ENCODE measurements at places on chromosomes 6 and 20.
A peak's percentile ranks its signal among the peaks of the same experiment; 100 is the strongest.

DNA sequence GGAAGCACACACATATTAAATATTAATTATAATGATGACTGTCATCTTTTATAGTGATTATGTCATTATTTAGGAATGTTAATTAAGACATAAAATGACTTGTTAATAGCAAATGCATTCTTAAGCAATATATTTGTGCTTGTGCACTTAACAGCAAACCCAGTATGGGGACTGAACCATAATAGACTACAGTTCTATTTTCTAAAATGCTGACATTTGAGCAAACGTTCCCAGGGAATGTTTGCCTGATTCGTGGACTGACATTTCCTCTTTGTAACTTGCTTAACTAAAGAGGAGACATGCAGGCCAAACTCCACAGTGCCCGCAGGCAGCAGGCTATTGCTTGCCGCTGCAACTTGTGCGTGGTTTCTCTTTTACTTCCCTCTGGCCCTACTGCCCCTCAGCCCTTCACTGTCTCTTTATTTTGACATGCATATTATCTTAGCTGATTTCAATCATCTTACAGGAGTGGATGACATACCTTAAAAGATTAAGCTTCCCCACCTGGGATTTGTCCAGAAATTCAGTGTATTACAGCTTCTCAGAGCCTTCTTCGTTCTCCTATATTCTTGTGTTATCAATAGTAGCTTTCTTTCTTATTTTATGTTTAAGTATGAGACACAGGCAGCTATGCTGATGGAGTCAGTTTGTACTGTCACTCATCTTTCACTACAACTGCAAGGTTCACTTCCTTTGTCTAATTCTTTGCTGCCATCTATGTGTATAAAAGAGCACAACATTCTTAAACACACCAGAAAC, 141.5 kb downstream of the GMDS start:
- DNase-seq = no peak

DNA sequence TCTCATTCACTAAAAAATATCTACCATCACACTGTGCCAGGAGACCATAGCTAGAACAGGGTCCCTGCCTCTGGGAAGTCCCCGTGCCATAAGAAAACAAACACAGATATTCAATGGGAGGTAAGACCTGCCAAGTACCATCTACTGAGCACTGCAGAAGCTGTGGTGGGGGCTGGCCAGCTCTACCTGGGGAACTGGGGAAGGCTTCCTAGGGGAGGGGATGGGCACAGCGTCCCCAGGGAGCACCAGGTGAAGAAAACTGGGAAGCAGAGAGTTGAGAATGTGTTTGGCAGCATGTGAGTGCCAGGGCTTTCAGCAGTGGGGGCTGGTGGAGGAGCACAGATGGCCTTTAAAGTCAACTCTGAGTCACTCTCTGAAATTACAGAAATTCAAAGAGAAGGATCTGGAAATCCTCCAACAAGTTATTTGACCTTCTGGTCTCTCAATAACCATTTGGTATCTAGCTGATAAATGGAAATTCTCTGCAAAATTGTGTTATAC, 85.2 kb downstream of the SHLD1 start:
- DNase-seq = no peak

DNA sequence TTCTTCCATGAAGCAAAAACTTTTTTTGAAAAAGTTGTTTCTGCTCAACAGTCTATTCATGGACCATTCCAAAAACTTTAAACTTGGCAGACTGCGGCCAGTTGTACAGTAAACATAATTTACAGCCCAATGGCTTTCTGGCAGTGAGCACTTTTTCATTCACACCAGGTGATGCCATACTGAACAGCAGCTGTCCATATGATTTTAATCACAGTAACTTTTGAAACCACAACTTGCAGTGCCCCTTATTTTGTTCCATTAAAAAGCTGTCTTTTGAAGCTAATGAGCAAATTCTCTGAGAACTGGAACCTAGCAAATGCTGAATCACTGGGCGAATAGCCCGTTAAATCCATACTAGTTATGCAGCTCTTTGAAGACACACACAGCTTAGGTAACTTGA, 576.6 kb downstream of the PTPRT start:
- no peak for DNase-seq

GRCh38 chr20:35385733-35386132, 26.0 kb downstream of the UQCC1 start:
- DNase-seq = no peak

DNA sequence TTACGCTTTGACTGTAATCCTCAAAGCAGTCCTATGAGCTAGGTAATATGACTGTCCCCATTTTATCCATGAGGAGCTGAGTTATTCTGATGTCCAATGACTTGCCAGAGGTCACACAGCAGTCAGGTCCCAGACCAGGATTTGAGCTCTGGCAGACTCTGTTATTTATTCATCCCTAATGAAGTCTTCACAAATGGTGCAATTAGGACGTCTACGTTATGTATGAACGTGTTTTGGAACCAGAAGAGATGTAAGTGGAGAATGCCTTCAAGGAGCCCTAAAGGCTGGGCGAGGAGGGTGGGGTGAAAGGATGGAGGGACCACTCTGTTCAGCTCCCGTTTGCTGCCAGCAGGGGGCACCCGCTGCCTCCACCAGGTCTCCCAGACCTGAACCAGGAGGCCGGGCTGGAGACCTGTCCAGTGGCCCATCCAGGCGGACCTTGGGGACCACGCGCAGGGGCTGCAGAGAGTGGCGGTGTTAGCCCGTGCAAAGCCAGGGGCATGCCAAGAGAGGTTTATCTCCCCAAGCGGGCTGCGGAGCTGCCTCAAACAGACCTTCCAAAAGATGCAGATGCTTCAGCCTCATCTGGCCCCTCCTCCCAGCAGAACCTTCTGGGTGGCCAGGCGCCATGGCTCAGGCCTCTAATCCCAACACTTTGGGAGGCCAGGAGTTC, 15.2 kb upstream of the ZNF335 start:
- peak; percentile 77 for DNase-seq

- peak; percentile 18 for DNase-seq
Observed at GRCh38 chr6:36912586-36912985, 26.8 kb downstream of the C6orf89 start.

DNA sequence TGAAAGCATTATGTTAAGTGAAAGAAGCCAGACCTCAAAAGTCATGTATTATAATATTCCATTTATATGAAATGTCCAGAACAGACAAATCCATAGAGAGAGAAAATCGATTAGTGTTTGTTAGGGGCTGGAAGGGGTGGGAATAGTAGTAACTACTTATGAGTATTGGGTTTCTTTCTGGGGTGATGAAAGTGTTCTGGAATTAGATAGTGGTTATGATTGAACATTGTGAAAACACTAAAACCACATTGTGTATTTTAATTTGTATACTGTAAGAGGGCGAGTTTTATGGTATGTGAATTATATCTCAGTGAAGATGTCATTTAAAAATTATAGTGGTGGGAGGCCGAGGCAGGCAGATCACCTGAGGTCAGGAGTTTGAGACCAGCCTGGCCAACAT, 52.0 kb upstream of the KIF13A start:
- no peak for DNase-seq

DNA sequence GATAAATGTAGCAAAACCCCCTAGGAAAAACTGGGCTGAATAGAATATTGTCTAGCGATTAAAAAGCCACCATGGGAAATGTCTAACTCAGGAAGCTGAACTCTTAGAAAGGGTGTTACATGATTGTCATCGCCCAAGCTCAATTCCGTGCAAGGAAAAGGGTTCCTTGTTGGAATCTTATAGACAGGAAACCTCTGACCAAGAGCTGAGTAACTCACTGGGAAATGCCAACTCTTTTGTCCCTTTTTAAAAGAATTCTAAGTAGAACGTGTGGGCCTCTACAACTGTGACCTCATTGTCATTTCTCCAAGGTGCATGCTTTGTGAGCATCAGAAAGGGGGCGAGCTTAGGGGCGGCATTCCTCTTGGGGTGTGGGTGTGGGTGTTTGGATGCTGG, 88.1 kb downstream of the SYNJ2 start:
- no peak for DNase-seq

DNA sequence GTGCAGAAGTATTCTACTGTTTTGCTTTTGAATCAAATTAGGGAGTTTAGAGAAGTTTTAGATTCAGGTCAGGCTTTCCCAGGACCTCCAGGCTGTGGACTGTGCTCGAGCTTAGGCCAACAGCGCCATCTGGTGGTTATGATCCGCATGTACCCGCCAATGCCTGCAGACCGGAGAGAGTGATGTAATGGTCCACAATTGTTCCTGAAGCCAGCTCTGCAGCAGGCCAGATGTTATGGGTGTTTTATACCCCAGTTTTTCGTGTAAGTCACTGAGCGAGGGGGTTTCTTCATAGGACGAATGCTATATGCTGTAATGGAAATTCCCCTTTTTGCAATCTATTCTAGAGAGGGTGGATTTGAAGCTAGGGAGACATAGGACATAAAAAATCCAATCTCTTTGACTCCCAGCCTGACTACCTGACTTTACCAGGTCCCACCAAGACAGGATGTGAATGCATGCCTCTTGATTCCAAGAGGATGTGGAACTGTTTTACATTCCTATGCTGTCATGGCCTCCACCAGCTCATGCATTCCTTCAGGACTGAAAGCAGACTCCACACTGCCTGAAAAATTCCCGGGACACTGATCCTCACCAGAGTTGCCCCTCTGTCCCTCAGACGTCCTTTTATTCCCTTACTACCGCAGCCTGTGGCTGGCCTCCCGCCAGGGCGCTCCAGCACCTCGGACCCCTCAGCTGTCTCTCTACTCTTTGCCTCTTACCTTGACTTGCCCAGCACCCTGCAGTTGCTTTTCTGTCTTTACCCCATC, 41.2 kb upstream of the LY86 start:
- DNase-seq = peak; percentile 90

GRCh38 chr6:38169221-38169976, 349.9 kb downstream of the ZFAND3 start:
- DNase-seq = no peak

DNA sequence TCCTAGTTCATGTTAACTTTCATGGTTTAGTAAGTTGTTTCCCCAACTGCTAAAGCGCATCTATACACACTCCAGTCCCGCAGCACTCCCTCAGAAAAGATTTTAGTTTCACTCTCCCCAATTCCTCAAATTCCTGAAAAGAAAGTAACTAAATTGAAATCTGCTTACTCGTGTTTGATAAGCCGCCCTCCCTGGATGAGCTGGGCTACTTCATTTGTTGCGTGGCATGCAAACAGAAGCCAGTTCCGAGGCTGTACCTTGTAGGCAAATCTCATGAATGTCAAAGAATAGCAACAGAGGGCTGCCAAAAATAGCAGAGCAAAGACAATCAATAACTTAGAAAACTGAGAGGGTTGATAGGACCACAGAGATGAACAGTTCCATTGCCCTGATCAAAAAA, 16.9 kb downstream of the MPC1 start:
- DNase-seq = no peak

DNA sequence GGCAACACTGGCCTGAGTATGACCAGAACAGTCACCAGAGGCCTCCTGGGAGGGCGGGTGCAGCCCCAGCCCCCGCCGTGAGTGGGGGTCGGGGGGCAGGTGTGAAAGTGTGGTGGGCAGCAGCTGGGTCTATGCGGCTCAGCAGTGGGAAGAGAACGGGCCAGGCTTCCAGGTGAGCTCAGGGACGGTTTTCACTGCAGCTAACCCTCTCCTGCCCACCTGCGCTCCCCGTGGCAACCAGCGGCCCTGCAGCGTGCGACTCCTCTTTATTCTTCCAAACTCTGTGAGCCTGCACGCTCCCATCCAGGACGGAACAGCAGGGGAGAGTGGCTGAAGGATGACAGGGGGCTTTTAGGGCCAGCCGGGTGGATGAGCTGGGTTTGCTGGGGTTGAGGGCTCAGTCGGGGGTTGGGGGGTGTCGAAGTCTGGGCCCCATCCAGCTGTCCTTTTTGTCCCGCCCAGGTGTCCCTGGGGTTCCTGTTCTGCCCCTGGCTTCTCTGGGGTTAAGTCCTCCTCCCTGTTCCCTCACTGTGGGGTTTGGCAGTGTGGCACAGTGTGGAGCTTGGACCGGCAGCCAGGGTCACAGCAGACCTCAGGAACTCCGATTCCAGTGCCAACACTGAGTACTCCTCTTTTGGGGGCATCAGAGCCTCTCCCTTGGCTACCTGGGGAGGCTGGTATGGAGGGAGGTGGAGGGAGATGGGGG, 859 bp upstream of the BIRC7 start:
- peak; percentile 7 for DNase-seq

- no peak for DNase-seq
Observed at GRCh38 chr6:130908188-130908587, 81.0 kb downstream of the SMLR1 start.

GRCh38 chr20:58140787-58141425, 87.5 kb downstream of the ANKRD60 start:
- DNase-seq = no peak

GRCh38 chr6:30150671-30151395, 10.2 kb downstream of the TRIM10 start:
- no peak for DNase-seq

GRCh38 chr20:48571949-48572847, 255.6 kb downstream of the PREX1 start:
- no peak for DNase-seq

DNA sequence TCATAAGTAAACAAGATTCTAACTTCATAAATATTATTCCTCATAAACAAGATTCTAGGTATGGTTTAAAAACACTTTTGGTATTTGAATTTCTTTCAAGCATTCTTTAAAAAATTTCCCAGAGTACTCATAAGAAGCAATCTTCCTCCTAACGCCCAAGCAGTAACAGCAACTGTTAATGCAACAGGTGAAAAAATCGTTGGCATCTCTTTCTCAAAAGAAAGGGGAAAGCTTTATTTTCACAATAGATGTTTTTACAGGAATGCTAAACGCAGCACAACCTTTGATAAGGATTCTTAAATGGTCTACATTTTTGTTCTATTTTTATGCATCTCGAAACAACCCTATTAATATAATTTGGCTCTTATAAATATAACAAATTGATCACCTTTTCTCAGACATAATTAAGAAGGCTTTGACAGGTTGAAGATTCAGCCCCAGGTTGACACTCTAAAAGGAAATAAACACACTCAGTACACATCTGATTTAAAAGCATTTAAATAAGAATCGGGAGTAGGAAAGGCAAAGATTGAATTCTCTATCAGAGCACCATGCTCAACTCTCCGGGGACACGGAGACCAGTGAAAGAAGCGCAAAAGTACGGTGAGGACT, 634 bp downstream of the AHI1 start:
- DNase-seq = no peak

GRCh38 chr6:49332781-49333180, 130.3 kb downstream of the MMUT start:
- DNase-seq = no peak

DNA sequence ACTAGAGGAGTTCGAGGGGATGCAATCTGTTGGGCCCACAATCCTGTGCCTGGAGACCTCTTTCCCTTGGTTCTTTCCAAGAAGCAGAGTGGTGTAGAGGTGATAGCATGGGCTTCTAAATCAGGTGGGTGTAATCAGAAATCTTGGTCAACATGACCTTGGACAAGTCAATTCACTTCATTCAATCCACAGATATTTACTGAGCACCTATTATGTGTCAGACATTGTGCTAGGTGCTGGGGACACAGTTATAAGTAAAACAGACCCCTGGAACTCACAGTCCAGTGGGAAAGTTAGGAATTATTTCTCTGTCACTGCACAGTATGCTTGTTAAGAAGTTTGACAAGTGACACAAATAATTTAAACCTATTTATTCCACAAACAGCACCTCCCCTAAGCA, 3.3 kb upstream of the E2F1 start:
- DNase-seq = no peak

GRCh38 chr6:22411376-22412105, 114.7 kb upstream of the PRL start:
- DNase-seq = no peak
